Stimulated activated CD8-positive, alpha-beta memory T cell treated with anti-CD3 and anti-CD28 coated beads, Interleukin-7, amount 100 ng/mL, for 1 hour (primary cell): ENCODE measurements at places on chromosomes 3 and 15.
A peak's percentile ranks its signal among the peaks of the same experiment; 100 is the strongest.

DNA sequence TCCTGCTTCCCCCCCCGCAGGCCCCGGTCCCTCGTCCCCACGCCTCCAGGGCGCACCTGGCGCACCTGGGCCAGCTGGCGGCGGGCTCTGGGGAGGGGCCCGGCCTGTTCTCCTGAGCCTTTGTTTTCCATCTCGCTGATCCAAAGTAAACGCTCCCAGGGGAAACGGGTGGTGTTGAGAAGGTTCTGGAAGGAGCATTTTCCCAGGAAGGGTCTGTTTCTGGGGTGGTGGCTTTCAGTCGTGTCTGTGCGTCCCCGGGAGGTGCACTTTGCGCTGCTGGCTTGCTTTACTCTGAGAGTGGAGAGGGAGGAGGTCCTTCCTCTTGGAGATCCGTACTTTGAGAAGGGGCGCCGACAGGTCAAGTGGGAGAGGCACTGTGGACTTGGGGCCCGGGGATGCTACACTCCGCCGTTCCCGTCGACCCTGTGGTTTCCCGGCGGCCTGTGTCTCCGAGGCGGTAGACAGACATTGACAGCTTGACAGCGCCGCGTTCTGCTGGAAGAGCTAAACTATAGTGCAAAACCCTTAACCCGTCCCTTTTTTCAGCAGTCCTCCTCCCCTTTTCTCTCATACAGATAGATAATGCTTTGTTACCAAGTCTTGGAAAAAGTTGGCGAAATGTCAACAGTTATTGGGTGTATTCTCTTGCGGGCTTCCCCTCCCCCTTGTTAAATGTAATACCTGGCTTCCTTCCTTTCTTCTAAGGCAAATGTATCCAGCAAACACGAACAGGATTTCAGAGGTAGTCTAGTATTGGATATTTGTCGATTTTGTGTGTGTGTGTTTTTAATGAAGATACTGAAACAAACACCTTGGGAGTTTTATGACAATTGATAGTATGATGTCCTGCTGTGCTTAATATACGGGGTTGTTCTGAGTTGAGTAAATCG is 6.5 kb downstream of the TPM1 start:
- peak; percentile 8 for DNase-seq

DNA sequence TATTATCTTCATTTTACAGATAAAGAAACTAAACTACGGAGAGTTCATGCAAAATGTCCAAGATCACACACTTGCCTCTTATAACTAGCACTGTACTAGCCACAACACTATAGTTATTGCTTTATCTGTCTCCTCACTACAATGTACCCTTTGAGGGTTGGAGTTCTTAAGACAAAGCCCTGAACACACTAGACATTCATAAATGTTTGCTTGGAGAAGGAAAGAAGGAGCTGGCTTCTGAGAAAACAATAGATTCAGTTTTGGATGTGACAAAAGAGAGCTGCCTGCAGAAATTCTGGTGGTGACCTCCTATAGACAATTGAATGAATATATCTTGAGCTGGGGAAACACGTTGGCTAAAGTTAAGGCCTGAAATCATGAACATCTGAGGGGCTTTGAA is 169.9 kb upstream of the ARHGEF26 start:
- no peak for DNase-seq

DNA sequence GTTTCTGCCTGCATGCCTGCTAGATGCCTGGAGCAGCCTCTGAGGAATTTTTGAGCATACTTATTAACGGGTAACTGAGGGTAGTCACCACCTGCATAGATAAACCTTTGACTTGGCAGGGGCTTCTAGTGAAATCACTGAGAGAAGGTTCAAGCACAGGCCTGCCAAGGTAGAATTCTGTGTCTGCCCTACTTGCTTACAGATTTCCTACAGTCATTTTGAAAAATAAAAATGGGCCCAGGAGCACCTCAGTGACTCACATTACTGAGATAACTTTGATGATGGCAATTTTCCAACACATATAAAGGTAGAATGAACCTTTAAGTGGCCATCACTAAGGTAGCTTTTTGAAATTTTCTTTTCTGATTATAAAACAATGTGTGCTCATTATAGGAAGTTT is 10.8 kb downstream of the CRTAP start:
- no peak for DNase-seq

- DNase-seq: no peak
These were observed 42.3 kb downstream of the NEK10 start for GRCh38 chr3:27326629-27327545.

- DNase-seq: no peak
These were observed 106.0 kb upstream of the FEZF2 start for GRCh38 chr3:62479326-62479725.

GRCh38 chr3:128398586-128398985 is 68.1 kb downstream of the DNAJB8 start:
- DNase-seq: no peak

DNA sequence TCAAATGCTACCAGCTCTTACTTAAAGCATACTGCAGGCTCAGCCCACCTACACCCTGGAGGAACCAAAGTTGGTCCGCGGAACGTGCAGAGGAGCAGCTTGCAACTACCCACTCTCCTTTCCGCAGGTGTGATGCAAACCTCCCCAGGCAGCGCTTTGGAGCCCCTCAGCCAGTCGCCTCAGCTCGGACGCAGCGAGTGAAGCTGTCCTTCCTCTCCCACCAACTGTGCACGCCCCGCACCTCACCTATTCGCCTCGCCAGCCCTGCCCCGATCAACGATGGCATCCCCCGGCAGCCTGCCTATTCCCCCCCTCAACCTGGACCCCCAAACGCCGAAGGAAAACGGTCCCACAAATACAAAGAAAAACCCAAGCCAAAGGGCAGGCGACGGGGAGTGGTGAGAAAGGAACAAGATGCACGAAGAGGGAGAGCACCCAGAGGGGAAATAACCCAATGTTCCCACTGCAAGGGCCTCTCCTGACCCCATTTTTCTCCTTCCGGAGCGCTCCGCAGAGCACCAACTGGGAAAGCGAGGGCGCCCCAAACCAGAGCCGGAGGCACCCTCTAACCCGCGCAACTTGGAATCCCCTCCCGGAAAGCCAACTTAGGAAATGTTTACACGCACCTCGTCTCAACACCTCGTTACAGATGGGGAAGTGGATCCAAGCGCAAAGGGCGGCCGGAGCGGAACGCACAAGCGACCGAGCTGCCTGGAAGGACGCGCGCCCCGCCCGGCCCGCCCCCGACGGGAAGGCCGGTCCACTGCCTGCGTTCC is 665 bp downstream of the GLB1 start:
- no peak for DNase-seq

DNA sequence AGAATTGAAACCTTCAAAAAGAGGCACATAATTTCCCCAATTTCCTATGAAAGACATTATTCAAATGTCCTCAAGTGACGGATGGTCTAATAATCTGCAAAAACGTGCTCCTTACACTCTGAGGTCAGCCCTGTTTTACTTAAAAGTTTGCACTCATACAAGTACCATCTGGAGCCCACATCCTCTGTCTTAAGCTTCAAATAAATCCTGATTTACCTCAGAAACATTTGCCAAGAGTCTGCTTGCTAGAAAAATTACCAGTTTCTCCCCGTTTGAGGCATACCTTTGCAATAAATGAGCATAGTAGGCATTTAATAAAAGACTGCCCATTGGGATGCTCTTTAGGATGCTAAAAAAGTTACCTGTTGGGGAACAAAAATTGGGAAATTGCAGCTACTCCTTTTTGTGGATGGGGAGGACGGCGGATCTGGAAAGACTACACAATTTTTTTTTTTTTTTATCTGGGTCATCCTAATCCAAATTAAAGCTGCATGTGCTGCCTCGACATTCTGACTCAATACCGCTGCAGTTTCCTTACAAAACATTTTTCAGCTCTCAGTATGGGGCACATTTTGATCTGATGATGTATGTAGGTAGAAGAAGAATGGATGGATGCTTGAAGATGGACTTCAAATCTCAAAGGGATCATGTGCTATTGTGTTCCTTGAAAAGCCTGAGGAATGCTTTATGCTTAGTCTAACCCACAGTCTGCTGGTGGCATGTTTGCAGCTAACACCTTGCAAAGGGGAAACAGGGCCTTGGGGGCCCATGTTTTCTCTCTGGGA is 233.7 kb upstream of the ADAMTS9 start:
- DNase-seq: no peak

DNA sequence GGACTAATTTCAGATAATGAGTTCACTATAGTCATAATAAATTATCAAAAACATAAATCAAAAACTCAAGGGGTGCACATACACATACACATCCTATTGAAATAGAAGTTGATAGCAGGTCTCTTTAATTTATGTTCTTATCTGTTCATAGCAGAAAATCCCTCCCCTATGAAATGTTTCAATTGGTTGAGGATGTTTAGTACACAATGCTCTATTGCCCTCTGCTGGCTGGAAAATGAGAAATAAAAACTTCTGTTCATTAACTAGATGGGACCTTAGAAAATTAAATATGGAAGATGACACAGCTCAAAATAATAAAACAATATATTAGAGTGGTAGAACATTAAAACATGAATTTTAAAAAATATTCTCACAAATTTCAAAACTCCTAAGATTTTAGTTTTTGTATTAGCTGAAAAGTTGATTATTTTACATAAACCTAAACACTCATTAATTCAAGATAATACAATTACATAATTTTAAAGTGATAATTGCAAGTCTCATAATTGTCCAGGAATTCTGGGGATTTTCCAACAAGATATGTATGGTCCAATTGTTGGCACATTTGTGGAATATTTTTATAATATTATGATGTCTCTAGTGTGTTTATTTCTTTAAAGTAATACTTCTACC is 735.0 kb downstream of the ROBO1 start:
- DNase-seq: no peak

- no peak for DNase-seq
These were observed 77.6 kb downstream of the DAPK2 start for GRCh38 chr15:63968700-63969099.

GRCh38 chr3:115644391-115644790 is 21.1 kb downstream of the GAP43 start:
- no peak for DNase-seq

GRCh38 chr3:9746330-9746729 is 3.4 kb upstream of the OGG1 start:
- DNase-seq: no peak

GRCh38 chr3:81339040-81339845 is 422.2 kb downstream of the GBE1 start:
- DNase-seq: no peak

DNA sequence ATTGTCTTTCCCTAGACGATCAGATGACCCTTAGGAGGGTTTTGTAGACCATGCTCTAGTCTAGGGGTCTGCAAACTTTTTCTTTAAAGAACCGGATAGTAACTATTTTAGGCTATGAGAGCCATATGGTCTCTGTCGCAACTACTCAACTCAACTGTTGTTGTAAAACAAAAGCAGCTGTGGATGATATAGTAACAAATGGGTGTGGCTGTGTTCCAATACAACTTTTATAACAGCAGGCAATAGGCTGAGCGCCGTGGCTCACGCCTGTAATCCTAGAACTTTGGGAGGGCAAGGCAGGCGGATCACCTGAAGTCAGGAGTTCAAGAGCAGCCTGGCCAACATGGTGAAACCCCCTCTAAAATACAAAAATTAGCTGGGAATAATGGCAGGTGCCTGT is 6.1 kb upstream of the CMTM6 start:
- DNase-seq: no peak

- no peak for DNase-seq
These were observed 307.9 kb upstream of the RBMS3 start for GRCh38 chr3:28972921-28973320.

DNA sequence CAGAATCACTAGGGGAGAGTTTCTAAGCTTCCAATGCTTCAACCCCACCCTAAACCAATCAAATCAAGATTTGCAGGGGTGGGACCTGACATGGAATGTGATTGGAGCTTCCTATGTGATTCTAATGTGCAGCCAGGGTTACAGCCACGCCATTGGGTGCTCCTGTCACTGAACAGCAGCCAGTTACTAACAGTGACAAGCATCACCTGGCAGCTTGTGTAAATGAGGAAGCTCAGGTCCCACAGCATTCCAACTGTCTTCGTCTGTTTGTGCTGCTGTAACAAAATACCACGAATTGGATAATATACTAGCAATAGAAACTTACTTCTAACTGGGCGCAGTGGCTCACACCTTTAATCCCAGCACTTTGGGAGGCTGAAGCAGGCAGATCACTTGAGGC is 294.9 kb downstream of the SHQ1 start:
- no peak for DNase-seq

- no peak for DNase-seq
These were observed 570 bp upstream of the NEDD4 start for GRCh38 chr15:55993804-55994560.

- DNase-seq: no peak
These were observed 173.0 kb upstream of the MITF start for GRCh38 chr3:69566275-69566674.

DNA sequence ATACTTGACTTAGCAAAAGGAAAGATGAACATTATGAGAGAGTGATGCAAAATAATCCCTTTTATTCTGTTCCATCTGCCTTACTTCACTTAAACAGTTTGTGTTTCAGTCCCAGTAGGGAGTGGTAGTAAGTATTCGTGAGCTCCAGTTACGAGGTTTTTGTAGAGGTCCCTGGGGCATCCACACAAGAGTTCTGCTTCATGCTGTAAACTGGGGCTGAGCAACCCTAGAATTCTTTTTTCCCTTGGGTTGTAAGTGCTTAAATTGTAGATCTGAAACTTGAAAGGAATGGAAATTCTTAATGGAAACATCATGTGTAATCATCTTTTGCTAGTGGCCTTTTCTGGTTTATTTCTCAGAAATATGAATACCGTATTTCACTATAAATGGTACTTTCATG is 79.5 kb downstream of the SEMA6D start:
- DNase-seq: no peak

GRCh38 chr15:47301481-47301880 is 415.8 kb upstream of the SEMA6D start:
- no peak for DNase-seq

DNA sequence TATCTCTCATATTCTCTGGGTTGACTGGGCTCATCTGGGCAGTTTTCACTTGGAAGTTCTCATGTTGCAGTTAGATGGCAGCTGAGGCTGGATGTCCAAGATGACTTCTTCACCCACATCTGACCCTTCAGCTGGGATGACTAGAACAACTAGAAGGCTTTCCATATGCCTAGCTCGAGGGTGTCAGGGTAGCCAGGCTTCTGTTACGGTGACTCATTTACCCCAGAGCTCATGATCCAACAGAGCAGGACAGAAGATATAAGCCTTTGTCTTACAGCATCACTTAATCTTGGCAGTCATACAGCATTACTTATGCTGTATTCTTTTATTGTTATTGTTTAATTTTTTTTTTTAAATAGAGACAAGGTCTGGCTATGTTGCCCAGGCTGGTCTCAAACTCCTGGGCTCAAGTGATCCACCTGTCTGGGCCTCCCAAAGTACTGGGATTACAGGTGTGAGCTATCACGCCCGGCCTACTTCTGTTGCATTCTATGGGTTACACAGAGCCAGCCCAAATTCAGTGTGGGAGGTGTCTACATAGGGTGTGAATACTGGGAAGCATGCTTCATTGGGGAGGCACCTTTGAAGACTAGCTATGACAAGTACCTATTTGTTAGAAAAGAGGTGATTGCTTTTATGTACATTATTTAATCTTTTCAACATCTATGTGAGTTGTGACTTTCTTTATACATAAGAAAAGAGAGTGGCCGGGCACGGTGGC is 10.7 kb downstream of the HMCES start:
- DNase-seq: no peak

- DNase-seq: no peak
These were observed 64.2 kb downstream of the CYFIP1 start for GRCh38 chr15:22915866-22916515.

- no peak for DNase-seq
These were observed 3.7 kb upstream of the LSG1 start for GRCh38 chr3:194675680-194676079.

- no peak for DNase-seq
These were observed 106.8 kb downstream of the ADCY5 start for GRCh38 chr3:123341871-123342630.
